CD4-positive, alpha-beta T cell treated with Interferon gamma for 1 hour (primary cell): ENCODE measurements at places on chromosomes 5 and 9.

DNA sequence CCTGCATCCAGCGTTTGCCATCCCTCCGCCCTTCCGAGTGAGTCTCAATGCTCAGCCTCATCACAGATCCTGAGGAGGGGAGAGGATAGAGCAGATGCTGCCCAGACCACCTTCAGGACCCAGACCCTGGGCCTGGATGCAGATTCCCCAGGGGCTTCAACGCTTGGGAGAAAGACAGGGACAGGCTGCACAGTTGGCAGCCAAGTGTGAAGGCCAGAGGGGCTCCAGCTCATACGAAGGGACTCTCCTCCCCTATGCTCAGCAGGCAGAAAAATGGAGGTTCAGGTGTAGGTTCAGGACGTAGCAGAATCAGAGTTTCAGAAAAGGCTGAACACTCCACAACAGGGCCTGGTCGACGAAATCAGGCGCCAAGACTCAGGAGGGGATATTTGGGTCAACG is 378.5 kb upstream of the IRX1 start:
- DNase-seq, result no peak

DNA sequence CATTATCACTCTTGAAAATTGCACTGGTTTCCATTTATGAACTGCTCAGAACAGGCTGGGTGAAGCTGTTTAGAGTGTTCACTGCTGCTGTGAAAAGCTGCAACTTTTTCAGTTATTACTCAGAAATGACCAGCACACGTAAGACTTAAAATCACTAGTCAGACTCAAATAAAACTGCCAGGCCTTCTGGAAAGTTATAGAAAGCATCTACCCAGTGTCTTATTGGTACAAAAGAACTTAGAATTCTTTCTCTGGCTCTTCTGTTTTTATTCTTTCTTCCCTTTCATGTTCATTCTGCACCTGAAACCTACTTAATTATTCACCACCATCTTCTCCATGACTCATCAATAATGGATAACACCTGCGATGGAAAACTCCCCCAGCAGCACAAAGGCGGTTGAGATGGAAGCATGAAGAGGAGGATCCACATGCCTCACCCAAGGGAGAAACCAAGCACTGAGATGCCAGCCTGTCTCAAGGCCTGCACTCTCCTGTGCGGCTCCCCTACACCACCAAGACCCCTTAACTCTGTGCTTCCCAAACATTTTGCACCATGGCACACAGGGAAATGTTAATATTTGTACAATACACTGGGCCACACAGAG is 171.9 kb downstream of the ENTREP1 start:
- no peak for DNase-seq

- DNase-seq, result no peak
Observed at GRCh38 chr5:171629221-171629620, 156.4 kb upstream of the SMIM23 start.

DNA sequence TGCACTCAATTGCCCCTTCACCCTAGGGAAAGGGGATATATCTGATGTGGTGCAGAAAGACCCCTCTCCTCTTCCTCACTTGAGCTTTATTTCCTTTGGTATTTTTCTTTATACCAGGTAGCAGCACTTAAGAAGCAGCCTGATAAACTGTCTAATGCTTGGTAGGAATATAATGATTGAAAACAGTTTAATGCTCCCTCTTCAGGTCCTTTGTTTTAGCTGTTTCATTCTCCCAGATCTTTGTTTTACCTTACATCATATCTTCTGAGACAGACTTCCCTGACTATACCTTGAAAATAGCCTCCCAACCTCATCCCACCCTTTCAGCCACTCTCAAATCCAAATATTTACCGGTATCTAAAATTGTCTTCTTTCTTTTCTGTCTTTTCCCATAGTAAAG is 87.9 kb downstream of the NUDT12 start:
- DNase-seq, result no peak

DNA sequence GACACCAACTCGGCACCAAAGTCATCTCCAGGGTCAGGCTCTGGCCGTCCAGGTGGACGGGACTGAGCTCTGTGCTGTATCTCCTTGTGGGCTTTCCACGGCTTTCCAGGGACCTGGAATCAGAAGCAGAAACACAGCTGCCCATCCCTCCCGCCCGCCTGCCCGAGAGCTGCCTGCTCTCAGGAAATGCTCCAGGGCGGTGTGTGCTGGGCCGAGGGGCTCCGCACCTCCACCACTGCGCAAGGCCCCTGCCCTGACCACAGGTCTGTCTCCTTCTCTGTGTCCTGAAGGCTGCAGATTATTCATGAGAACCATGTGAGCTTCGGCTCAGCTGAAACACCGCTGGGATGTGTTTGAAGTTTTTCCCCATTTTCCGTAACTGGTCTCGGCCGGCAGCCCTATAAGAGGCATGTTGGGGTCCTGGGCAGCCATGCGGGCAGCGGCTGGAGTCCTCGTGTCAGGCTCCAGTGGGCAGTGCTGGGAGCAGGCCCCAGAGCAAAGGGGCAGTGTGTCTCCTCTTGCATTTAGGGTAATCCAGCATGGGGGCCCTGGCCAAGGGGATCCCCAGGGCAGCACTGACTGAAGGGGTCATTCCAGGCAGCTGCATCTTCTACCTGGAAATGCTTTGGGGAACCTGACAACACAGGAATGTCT is 22.8 kb downstream of the NKD2 start:
- DNase-seq, result no peak

DNA sequence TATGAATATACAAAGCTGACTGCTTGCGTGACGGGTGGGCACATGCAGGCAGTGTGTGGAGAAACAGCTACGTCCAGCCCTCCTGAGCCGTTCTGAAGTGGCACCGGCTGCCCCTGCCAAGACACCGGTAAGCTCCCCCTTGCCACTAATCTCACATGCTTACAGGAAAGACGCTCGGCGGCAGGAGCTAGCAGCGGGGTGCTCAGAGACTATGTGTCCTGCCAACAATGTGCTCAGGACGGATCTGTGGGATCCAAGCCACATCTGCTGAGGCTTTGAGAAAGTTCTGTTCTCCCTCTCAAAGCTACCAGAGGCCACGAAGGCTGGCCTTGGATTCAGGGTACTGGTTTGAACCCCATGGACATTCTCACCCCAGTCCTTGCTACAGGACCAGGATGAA is 157.2 kb upstream of the PHYKPL start:
- DNase-seq, result no peak

GRCh38 chr5:7445068-7445467 is 49.1 kb downstream of the ADCY2 start:
- no peak for DNase-seq

DNA sequence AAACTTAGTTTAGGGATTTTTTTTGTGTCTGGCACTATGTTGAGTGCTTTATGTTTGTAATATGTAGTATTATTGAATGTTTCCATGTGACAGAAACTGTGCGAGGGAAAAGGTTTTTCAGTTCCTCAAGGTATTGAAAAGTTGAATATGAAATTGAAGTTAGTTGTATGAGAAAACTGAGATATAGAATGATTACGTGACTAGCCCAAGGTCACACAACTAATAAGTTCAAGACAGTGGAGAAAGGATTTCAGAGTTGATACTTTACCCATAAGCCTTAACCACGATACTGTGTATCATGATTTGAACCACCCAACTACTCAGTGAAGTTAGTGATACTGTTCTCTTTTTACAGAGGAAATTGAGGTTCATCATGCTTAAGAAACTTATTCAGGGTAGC is 5.7 kb downstream of the NIPBL start:
- no peak for DNase-seq

DNA sequence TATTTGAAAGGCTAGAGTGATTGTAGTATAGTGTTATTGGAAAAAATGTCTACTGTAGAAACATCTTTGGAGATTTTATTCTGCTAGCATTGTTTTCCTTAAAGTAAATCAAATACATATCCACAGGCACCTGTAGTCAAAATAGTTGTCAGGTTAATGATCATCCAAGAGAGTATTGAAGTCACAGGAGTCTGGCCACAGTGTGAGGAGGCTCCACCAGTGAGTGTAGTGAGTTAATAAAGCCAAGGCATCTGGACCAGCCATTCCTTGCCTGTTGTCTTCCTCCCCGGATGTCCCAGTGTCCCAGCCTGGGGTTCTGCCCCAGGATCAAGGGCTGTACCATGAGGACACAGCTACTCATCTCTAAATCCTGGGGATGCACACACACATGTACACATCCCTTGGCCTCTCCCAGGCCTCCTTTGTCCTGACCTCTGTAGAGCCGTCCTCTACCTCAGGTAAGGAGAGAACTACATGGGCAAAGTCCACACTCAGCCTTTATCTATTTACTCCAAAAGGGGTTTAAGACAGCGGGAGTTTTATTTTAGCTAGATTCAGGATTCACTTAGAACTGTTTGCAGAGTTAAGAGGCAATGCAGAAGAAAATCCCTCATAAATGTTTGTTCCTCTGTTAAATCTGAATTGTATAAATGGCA is 3.7 kb downstream of the PIK3R1 start:
- DNase-seq, result no peak

GRCh38 chr5:65982635-65983034 is 56.3 kb downstream of the ERBIN start:
- DNase-seq, result no peak

DNA sequence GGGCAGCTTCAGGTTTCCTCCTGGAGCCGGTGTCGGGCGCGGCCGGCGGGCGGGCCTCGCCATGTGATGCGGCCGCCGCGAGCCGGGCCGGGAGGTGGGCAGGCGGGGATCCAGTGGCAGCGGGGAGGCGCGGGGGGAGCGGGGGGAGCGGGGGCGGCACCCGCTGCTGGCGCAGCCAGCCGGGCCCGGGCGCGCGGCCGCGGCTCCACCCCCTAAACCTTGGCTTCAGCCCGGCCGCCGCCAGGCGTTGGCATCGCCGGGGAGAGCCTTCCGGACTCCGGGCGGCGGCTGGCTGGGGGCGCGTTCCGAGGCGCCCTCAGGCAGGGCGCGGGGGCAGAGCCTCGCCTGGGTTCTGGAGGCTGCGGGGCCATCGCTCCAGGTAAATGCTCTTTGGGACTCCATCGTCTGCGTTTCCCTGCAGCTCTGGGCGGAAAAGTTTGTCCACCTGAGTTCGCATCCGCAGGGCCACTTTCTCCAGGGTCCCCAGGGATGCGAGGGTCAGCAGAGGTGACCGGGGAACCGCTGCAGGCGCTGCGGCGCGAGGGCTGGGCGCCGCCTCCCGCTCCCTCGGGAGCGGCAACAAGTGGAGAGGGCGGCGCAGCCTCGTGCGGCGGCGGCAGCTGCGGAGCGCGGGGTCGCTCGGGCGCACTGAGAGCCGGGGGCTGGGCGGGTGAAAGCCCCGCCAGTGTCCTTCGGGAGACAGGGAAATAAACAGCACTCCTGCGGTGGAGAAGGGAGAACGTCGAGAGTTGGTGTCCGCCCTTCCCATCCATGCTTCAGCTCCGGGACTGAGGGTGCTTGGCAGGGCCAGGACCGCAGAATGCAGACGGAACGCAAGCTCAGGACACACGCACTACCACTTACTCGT is at the start of gene ARHGEF28:
Gene ARHGEF28, plus strand, starts transcription at position 253 of the 868 bp plus-strand sequence. CDS start 58,656 bp downstream, outside the sequence.
- peak; percentile 11 for DNase-seq

GRCh38 chr5:9283021-9283420 is 262.9 kb downstream of the SEMA5A start:
- DNase-seq, result no peak

DNA sequence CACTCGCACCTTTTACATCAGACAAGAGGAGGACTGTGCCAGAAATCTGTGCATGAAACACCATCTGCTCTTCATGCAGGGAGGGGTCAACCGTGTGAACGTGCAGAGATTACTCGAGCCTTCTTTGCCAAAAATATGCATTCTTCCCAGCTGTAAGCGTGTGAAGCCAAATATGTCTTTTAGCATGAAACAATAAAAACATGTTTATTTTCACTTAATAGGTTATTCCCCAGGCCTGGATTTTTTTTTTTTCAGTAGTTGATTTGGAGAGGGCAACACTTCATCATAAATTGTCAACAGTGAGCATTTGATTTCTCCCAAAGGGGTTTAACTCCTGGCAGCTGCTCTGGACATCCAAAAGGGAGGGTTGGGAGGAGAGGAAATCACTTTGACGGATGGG is 23.8 kb downstream of the PLAC8L1 start:
- no peak for DNase-seq

- DNase-seq, result no peak
Observed at GRCh38 chr5:59745415-59745863, 148.1 kb downstream of the PDE4D start.

GRCh38 chr9:126852086-126852688 is 8.3 kb upstream of the ZBTB34 start:
- DNase-seq, result no peak

GRCh38 chr9:8660383-8660782 is 860.8 kb upstream of the DMAC1 start:
- peak; percentile 39 for DNase-seq

DNA sequence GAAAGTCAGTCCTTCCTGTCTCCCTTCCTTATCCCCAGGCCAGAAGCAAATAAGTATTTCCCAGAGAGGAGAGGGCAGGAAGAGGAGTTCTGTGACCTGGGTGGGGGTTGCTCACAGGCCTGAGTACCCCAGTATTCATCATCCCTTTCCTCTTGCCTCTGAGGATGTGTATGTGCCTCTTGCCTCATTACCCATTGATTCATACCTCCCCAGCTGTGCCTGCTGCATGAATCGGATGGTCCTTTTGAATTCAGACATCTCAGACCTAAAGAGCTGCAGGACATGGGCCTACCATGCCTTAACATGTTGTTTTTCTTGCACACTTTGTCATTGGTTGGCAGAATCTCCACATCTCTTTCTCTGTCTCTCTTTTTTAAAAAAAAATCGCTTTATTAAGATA is 112.8 kb upstream of the SHB start:
- DNase-seq, result no peak

GRCh38 chr9:74330487-74331214 is 166.5 kb upstream of the RORB start:
- DNase-seq, result no peak

- no peak for DNase-seq
Observed at GRCh38 chr9:130627896-130628792, 36.2 kb upstream of the PRDM12 start.

DNA sequence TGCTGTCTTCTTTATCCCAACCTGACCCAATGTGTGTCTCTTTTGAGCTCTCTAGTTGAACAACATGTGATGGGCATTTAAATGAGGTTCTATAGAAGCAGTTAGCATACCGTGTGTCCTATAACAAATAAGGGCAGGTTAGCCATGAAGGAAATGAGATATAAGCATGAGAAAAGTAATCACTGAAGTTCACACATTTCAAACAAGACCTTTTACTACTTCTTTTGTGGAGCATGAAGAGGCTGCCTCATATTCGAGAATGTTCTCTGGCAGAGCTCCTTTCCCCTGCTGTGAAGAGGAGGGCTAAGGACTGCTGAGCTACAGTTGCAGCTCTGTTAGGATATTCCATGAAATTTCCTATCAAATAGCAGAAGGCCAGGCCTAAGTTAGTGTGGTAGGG is 15.2 kb upstream of the SNCAIP start:
- no peak for DNase-seq

DNA sequence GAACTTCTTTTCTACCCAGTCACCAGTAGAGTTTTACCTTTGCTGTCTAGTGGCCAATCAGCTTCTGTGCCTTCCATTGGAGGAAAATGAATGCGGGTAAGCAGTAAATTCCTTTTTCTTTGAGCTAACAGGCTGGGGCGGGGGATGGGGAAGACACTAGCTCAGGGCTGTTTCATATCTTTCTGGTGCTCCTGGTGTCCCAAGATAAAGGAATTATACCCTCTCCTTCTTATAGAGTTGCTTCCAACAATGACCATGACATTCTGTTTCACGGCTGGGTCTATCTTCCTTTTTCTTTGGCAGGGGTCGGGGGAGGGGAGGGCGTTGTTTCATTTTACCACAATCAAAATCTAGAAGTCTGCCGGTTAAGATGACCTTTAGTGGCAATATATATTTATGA is 51.2 kb upstream of the RPS23 start:
- no peak for DNase-seq

GRCh38 chr5:78648359-78649210 is at the start of gene LHFPL2:
TSS of gene LHFPL2 (minus strand) at chr5:78648772. CDS start at chr5:78510213, 138,559 bp downstream.
- DNase-seq, result peak; percentile 15

- DNase-seq, result no peak
Observed at GRCh38 chr9:108863891-108864290, 1.8 kb downstream of the ACTL7A start.

- no peak for DNase-seq
Observed at GRCh38 chr9:135969064-135969683, 8.0 kb upstream of the UBAC1 start.
